Lung (tissue), 17 donors: ENCODE measurements at places on chromosomes 5 and 9. TPM values are rescaled to one million over a fixed set of nuclear protein-coding genes. Genes with fewer than 3 reads are reported as not detected.

GRCh38 chr5:151200913-151201595 is 22.8 kb downstream of the CCDC69 start:
- H3K27ac ChIP-seq, result no peak overlapping the region
- DNase-seq, result no peak
- H3K27me3 ChIP-seq, result no peaks in the 10 kb centered on the region
- peaks cover 17% of the 10 kb centered on the region for H3K36me3 ChIP-seq

DNA sequence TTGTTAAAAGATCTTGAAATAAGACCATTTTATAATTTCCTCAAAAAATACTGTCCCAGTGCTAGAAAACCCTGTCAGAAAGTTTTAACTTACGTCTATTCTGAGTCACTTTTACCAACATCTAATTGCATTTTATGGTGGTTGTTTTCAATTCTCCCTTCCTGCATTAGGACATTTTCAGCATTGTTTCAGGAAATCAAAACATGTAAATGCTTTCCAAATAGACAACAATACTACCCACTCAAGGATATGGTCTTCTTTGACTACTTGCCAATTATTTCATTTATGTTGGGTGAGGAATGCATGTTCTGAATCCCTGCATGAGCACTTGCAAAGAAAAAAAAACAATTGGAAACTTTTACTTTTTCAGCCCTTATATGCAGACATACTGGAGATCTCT is 284.6 kb upstream of the PDE4D start:
- no peak for DNase-seq
- no peak overlapping the region for H3K4me3 ChIP-seq
- no peaks in the 10 kb centered on the region for H3K27me3 ChIP-seq
- no peak overlapping the region for H3K27ac ChIP-seq
- H3K4me1 ChIP-seq, result no peaks in the 10 kb centered on the region
- no peaks in the 10 kb centered on the region for H3K36me3 ChIP-seq

GRCh38 chr5:61467766-61468482 is 135.9 kb downstream of the ZSWIM6 start:
- DNase-seq, result no peak
- H3K4me1 ChIP-seq, result peaks cover 14% of the 10 kb centered on the region
- no peak overlapping the region for H3K27ac ChIP-seq
- no peaks in the 10 kb centered on the region for H3K36me3 ChIP-seq
- no peak overlapping the region for H3K4me3 ChIP-seq
- no peaks in the 10 kb centered on the region for H3K27me3 ChIP-seq

DNA sequence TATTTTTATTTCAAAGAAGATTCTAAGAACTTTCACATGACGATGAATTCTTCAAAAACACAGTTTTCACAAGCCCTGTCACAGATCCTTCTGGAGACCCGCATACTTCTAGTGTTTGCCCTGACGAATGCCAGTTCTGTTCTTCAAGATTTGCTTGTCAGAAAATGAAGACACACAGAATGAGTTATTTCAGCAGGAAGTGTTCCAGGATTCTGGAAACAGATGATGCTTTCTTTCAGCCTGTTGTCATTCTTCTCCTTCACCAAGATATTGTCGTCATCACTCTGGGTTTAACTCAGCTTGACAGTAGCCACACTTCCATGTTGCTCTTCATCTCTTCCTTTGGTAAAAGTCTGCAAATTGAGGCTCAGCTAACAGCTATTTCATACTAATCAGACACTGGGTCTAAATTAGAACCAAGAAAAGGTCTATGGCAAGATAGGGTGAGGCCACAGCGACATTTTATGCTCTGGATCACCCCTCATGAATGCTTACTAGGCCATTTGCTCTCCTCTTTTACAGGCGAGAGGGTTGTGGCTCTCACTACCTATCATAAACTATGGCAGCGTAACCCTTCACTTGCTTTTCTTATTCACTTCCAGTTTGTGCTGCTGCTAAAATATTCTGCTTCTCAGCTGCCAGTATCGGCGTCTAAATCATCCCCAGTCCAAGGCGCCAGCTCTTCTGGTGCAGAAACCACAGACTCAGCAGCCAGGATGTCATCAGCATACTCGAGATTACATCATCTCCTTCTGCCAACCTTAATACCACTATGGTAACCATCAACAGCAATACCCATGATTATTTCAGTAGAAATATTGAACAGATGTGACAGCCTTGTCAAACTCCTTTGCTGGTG is 159.6 kb upstream of the TBCA start:
- DNase-seq, result no peak
- H3K4me3 ChIP-seq, result no peak overlapping the region
- no peak overlapping the region for H3K27ac ChIP-seq
- no peaks in the 10 kb centered on the region for H3K4me1 ChIP-seq
- peaks cover 4% of the 10 kb centered on the region for H3K27me3 ChIP-seq
- no peaks in the 10 kb centered on the region for H3K36me3 ChIP-seq

GRCh38 chr9:133779516-133780403 is 41.6 kb upstream of the SARDH start:
- no peak overlapping the region for H3K4me3 ChIP-seq
- H3K4me1 ChIP-seq, result no peaks in the 10 kb centered on the region
- no peaks in the 10 kb centered on the region for H3K27me3 ChIP-seq
- no peak for DNase-seq
- H3K27ac ChIP-seq, result no peak overlapping the region
- H3K36me3 ChIP-seq, result peaks cover 16% of the 10 kb centered on the region

DNA sequence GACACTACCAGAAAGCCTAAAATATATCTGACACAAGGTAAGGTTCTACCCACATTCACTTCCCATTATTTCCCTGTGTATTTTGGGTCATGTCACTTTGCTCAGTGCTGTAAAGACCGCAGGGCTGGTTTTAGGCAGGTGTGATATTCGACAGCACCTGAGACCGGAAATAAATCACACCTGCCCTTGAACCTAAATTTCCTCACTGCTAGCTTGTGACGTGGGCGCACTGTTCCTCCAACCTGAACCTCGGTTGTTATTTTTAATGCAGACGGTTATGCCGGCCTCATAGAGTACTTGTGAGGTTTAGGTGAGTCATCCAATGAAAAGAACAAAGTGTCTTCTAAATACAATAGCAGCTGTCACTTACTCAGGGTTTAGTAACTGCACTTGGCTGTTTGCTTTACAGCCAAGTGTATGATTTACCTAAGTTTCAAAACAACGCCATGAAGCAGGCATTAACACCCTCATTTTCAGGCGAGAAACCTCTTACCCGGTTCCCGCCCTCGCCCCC is 20.7 kb upstream of the ZNF782 start:
- no peaks in the 10 kb centered on the region for H3K36me3 ChIP-seq
- H3K27me3 ChIP-seq, result no peaks in the 10 kb centered on the region
- H3K27ac ChIP-seq, result peak overlapping the region; percentile 91
- DNase-seq, result no peak

GRCh38 chr9:107989544-107989943 is 500.0 kb upstream of the KLF4 start:
- no peak overlapping the region for H3K4me3 ChIP-seq
- H3K4me1 ChIP-seq, result no peaks in the 10 kb centered on the region
- H3K36me3 ChIP-seq, result no peaks in the 10 kb centered on the region
- no peaks in the 10 kb centered on the region for H3K27me3 ChIP-seq
- no peak overlapping the region for H3K27ac ChIP-seq

GRCh38 chr5:112691758-112692157 is 45.9 kb upstream of the APC start:
- no peaks in the 10 kb centered on the region for H3K4me1 ChIP-seq
- H3K27ac ChIP-seq, result no peak overlapping the region
- no peak overlapping the region for H3K4me3 ChIP-seq
- H3K27me3 ChIP-seq, result no peaks in the 10 kb centered on the region

DNA sequence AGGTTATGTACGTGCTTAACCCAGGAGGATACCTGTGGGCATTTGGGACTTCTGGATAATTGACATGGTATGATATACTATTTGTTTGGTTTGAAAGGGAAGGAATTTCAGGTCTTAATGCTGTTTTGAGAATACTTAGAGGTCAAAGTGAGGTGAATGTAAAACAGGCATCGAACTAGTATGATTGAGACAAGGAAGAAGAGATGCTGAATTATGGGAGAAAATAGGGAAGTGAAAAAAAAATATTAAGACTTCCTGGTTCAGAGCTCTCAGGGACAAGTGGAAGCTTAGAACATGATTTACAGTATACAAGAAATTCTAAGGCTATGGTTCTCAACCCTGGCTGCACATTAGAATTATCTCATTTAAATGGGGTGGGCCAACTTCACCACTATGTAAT is 115.3 kb downstream of the CD180 start:
- H3K27ac ChIP-seq, result no peak overlapping the region
- H3K27me3 ChIP-seq, result no peaks in the 10 kb centered on the region
- peaks cover 3% of the 10 kb centered on the region for H3K36me3 ChIP-seq
- no peak for DNase-seq
- H3K4me1 ChIP-seq, result peaks cover 4% of the 10 kb centered on the region
- H3K4me3 ChIP-seq, result no peak overlapping the region

DNA sequence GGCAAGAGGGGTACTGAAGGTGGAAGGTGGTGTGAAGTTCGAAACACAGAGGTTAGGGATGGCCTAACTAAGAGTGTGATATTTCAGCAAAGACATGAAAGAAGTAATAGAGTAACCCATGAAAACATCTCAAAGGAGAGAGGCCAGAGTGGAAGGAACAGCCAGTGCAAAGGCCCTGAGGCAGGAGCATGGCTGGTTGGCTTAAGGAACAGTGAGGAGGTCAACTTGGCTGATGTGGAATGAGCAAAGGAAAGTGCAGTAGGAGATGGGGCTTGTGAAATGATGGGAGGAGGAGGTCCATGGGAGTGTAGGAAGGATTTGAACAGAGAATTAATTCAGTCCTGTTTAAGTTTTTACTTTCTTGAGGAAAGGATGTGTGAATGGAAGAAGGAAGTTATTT is 178.3 kb upstream of the ZNF608 start:
- H3K27me3 ChIP-seq, result no peaks in the 10 kb centered on the region
- no peaks in the 10 kb centered on the region for H3K36me3 ChIP-seq
- H3K4me1 ChIP-seq, result peaks cover 28% of the 10 kb centered on the region
- DNase-seq, result no peak
- no peak overlapping the region for H3K4me3 ChIP-seq

GRCh38 chr5:147822686-147823491 is 8.6 kb downstream of the SPINK1 start:
- no peaks in the 10 kb centered on the region for H3K4me1 ChIP-seq
- no peak overlapping the region for H3K4me3 ChIP-seq
- H3K27ac ChIP-seq, result no peak overlapping the region

DNA sequence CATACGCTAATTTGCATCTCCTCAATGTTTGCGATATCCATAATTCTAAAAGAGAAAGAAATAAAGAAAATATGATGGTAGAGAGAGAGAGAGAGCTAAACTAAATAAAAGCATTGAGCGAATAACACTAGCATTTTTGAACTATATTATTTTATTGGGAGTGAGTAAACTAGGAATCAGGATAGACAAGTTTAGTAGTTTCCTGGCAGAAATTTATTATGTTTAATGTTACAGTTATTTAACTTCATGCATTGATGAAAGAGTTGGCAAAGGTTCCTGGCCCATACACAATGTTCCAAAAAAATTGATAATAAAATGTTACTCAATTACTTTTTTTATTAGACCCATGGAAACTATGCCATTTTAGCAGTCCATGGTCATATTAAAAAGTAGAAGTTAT is 1708.2 kb upstream of the CDH6 start:
- no peaks in the 10 kb centered on the region for H3K27me3 ChIP-seq
- no peak for DNase-seq
- no peak overlapping the region for H3K27ac ChIP-seq

- no peaks in the 10 kb centered on the region for H3K36me3 ChIP-seq
- no peaks in the 10 kb centered on the region for H3K27me3 ChIP-seq
- no peak overlapping the region for H3K27ac ChIP-seq
- H3K4me1 ChIP-seq, result no peaks in the 10 kb centered on the region
Observed at GRCh38 chr9:69555802-69556201, 116.4 kb downstream of the APBA1 start.

GRCh38 chr5:81856948-81857928 is 106.3 kb upstream of the SSBP2 start:
- no peak overlapping the region for H3K4me3 ChIP-seq
- H3K36me3 ChIP-seq, result no peaks in the 10 kb centered on the region
- DNase-seq, result peak; percentile 42
- peak overlapping the region; percentile 73 for H3K27ac ChIP-seq
- H3K4me1 ChIP-seq, result peaks cover 9% of the 10 kb centered on the region

GRCh38 chr5:151885138-151885908 is 39.3 kb downstream of the GLRA1 start:
- H3K4me1 ChIP-seq, result no peaks in the 10 kb centered on the region
- DNase-seq, result no peak
- H3K36me3 ChIP-seq, result no peaks in the 10 kb centered on the region
- no peak overlapping the region for H3K4me3 ChIP-seq
- H3K27me3 ChIP-seq, result peaks cover 6% of the 10 kb centered on the region

DNA sequence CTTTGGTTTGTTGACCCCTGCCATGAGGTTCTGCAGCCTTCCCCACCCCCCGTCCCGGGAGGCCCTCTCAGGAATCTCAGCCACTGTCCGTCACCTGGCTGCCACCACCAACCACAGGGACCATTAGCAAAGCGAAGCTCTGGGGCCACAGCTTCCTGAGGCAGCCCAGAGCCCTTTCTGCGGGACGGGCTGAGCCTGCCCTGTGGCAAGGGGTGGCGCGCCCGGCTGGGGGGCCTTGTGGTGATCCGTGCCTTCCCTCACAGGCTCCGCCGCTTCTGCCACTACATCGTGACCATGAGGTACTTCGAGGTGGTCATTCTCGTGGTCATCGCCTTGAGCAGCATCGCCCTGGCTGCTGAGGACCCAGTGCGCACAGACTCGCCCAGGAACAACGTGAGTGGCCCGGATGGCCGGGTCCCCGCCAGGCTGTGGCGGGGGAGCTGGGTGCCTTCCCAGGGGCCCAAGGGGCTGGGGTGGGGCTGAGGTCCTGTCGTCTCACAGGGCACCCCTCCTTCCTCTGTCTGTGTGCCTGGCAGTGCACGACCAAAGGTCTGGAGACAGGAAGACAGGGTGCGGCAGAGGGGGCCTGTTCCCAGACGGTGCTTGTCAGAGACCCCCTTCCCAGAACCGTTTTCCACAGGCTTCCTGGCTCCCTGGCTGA is 169.2 kb downstream of the CACNA1B start:
- H3K36me3 ChIP-seq, result no peaks in the 10 kb centered on the region
- H3K27ac ChIP-seq, result no peak overlapping the region
- H3K4me1 ChIP-seq, result no peaks in the 10 kb centered on the region

DNA sequence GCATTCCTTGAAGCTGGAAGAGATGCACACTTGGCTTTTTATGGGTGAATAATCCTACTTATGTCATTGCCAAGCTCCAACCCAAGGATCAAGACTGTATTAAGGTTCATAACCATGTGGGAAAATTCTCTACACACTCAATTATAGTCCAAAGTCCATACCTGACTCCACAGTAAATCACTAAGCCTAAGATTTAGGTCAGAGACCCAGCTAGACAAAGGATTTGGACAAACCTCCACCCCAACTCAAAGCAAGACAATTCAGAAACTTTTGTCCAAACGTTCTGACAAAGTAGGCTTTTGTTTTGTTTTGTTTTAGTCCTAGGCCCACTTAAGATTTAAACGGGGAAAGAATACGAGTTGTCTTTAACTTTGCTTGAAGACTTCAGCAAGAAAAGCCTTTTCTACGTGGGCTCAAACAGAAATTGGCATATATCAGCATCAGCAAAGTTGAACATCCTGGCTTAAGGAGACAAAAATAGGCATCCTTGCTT is 1.7 kb downstream of the MEGF9 start:
- no peaks in the 10 kb centered on the region for H3K27me3 ChIP-seq
- DNase-seq, result no peak
- H3K4me1 ChIP-seq, result no peaks in the 10 kb centered on the region
- H3K27ac ChIP-seq, result no peak overlapping the region
- H3K36me3 ChIP-seq, result no peaks in the 10 kb centered on the region

Gene KCTD16
- total RNA-seq, result 0.46 TPM

Gene OR13F1
- total RNA-seq, result not detected

Gene C5orf52
- not detected for total RNA-seq

Gene RNF130
- 97.2 TPM for total RNA-seq

Gene DDX4
- not detected for total RNA-seq

Gene KLF4
- 61.0 TPM for total RNA-seq

Gene UAP1L1
- 12.2 TPM for total RNA-seq

Gene ZNF474
- 7.1 TPM for total RNA-seq

Gene SLC25A25
- 32.6 TPM for total RNA-seq

Gene F2RL1
- total RNA-seq, result 5.5 TPM
